ENCODE measurements at places on chromosomes 4 and X.

GRCh38 chr4:154618708-154619315 lies 6.4 kb upstream of the FGG start:
- DNase-seq = peak; percentile 69

- no peak for DNase-seq
Observed at GRCh38 chrX:55011294-55011693, 11.1 kb downstream of the APEX2 start.

DNA sequence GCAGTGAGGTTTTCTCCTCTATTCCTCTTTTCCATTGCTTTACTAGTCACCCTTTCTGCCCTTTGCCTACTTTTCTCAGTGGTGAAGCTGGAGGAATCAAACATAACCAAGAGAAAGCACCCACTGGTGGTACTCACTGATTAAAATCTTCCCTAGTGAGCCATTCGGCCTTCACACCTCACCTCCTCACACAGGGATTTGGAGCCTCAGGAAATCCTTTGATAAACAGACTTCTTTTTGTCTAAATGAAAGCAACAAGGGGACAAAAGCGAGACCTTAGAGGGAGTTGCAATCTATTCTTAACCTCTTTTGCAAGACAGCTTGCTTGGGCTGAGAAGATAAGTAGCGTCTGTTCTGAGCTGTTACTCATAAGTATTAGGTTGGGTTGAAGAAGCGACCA lies 572.6 kb downstream of the ZNF674 start:
- no peak for DNase-seq

DNA sequence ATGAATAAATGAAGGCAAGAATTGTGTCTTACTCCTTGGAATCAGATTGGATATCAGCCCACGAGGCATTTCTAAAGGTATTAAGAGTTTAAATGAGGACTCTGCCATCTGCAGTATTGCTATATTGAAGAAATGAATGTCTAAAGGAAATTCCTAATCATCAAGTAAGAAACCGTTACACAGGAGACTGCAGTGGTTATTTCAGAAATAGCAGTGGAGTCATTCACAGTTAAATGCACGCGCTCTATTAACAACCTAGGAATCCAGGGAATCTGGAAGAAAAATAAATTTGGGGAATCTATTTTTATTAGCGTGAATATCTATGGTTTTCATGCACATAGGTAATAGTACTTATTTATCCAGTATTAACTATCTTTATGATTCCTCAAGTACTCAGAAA lies 334.2 kb downstream of the TENM3 start:
- no peak for DNase-seq

DNA sequence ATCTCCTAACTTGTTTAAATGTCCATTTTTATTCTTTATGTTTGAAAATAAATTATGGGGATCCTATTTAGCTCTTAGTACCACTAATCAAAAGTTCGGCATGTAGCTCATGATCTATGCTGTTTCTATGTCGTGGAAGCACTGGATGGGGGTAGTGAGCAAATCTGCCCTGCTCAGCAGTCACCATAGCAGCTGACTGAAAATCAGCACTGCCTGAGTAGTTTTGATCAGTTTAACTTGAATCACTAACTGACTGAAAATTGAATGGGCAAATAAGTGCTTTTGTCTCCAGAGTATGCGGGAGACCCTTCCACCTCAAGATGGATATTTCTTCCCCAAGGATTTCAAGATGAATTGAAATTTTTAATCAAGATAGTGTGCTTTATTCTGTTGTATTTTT lies 27.6 kb downstream of the NUDT6 start:
- peak; percentile 11 for DNase-seq

- no peak for DNase-seq
Observed at GRCh38 chrX:95435198-95435597, 1249.4 kb upstream of the DIAPH2 start.

DNA sequence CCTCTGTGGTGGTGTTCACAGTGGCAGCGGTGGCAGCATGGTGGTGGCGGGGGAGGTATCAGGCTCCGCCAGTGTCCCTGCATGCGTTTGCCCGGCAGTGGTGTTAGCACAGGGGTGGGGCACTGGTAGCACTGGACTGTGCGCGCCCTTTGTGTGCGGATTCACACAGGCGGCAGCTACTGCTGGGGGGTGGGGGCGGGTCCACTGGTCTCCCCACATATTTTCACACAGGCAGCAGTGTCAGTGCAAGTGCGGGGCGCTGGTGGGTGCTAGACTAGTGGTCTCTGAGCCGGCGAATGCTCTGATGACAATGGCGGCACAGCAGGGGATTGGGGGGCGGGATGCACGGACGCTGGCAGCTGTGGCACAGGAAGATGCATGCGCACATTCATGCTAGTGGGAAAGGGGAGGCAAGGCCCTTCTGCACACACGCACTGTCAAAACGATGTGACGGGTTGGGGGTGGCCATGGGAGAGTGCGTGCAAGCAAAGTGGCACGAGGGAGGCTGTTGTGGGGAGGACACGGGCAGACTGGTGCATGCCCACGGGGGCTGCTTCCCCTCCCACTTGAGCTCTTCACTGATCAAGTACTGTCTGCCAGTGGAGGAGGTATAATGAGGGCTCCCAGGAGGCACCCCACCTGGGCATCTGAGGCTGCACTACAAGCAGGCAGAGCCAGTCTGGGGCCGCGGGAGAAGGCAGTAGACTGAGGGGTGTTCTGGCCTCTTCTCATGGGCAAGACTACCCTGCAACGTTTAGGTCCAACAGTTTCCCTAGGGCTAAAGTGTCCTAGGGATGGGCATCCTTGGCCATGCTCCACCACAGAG lies 53.0 kb downstream of the POF1B start:
- DNase-seq = peak; percentile 2

Measured in BE2C (cell line).